Kasumi-1 (cell line): ENCODE measurements at places on chromosomes 6 and 20.
A peak's percentile ranks its signal among the peaks of the same experiment; 100 is the strongest.

- DNase-seq = no peak
These were observed 31.0 kb upstream of the GSTA5 start for GRCh38 chr6:52871621-52872020.

- no peak for DNase-seq
These were observed 160.3 kb downstream of the ADAT2 start for GRCh38 chr6:143290206-143290605.

DNA sequence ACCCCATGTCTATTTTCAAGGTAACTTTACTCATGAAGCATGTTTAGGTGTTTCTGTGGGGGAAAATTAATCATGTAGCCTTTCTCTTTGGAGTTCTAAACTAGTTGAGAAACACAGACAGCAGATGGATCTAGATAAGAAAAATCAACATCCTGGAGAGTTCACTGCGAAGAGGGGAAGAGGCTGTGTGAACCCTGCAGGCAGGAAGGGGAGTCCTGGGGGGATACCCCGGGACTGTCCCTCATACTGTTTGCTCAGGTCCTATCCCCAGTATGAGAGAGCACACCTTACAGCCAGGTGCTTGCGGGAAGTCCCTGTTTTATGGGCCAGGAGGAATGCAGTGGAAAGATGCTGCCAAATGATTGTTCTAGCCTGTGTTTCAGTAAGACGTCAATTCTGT is 32.7 kb downstream of the CHMP4B start:
- DNase-seq = no peak

DNA sequence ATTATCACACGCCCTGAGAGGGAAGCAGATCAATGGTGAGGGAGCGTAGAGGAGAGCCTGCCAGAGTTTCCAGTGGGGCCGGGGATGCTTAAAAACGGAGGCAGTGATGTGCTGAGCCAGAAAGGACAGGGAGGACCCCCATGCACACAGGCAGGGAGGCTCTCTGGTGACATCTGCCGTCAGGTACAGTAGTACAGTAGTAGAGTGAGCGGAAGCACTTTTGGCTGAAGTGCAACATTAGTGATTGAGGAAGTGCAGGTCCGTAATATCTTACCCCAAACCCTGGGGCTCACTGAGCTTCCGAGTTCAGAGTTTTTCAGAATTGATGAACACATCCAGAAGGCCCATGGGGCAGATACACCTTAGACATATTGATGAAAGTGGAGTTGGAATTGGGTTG is 42.1 kb downstream of the GFRA4 start:
- no peak for DNase-seq

DNA sequence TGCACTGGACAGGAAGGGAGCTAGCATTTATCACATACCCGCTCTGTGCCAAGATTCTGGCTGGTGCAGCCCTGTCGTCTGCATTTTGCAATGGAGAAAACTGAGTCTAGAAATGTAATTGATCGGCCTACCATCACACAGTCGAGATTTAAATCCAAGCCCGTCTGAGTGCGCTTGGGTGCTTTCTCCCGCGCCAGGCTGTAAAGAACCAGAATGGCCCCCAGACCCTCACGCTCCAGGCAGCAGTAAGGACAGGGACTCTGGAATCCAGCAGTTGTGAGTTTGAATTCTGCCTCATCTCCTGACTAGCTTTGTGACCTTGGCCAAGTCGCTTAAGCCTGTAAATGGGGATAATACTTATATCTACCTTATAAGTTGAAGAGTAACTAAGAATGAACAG is 10.8 kb downstream of the DYNLRB1 start:
- DNase-seq = no peak

- DNase-seq = no peak
These were observed 166.4 kb upstream of the ZNF217 start for GRCh38 chr20:53760025-53760441.

- DNase-seq = no peak
These were observed 46.9 kb downstream of the MAP3K4 start for GRCh38 chr6:161038229-161039031.

DNA sequence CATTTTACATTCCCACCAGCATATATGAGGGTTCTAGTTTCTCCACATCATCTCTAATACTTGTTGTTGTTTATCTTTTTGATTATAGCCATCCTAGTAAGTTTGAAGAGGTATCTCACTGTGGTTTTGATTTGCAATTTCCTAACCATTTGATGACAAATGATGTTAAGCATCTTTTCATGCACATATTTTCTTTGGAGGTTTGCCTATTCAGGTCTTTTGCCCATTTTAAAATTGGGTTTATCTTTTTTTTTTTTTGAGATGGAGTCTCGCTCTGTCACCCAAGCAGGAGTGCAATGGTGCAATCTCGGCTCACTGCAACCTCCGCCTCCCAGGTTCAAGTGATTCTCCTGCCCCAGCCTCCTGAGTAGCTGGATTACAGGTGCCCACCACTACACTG is 4.0 kb downstream of the RBCK1 start:
- no peak for DNase-seq

DNA sequence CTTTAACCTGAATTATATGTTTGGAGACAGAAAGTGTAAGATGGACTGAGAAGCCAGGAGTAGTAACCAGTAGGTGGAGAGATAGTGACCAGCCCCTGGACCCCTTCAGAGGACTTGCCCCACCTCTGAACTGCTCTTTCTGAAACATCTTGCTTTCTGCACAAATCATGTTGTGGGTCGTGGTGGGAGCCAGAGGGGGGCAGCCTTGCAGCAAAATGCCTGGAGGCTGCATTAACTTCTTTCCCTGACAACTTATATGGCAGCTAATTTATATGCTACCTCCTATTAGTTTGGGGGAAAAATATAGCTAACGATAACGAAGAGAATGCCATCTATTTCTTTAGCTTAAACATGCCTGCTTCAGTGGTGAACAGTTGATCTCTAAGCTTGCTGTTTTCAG is 859.8 kb downstream of the MAFB start:
- no peak for DNase-seq

DNA sequence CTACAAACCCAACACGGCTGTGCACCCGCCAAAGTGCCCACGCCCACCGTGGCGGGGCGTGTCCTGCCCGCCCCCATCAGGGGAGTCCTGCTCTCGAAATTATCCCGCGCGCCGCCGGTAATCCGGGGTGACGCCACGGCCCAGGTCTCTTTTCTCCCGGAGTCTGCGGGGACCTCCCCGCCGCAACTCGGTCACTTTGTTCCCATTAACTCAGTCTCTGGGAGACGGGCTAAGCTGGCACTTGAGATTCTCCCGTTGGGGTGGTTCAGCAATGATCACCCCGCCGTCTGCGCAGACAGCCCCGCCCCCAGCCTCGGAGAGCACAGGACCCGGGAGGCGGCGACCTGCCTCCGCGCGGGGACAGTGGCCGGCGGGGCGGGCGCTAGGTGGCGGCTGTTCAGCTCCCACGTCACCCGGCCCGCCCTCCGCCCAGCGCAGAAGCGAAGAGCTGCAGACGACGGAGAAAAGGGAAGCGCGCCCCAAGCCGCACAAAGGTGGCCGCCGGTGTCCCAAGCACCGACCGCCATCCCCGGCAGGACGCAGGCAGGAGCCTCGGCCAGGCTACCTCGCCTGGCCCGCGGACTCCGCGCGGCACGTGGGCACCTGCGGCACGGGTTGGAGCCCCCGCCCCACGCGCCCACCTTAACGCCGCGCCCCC is 31.5 kb downstream of the SF3B5 start:
- DNase-seq = peak; percentile 93

DNA sequence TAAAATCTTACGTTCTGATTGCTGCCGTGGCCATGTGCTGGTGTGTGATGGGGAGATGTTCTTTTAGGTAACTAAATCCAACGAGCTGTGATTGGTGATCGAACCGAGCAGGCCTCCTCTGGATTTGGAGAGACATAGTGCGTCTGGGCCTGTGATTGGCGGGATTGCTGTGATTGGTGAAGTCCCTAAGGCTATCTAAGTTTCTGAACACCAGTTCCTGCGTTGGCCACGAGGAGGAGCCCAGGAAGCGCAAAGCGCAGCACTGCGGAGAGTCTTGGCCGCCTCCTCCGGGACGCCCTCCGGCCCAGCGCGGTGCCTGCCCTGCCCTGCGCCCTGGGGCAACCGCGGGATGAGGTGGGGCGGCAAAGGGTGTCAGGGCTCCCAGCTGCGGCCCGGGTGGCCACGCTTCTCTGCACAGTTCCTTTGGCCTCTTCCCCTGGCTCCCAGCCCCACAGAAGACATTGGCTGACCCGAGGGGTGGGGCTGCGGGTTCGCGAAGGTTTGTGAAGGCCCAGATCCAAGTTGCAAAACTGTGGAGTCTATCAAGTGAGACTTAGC is 33.0 kb downstream of the HNF4A start:
- DNase-seq = peak; percentile 33

- DNase-seq = no peak
These were observed 326.7 kb upstream of the JARID2 start for GRCh38 chr6:14919038-14919670.

GRCh38 chr20:40738976-40739375 is 49.9 kb upstream of the MAFB start:
- no peak for DNase-seq

GRCh38 chr20:61170496-61171320 is 81.4 kb upstream of the CDH4 start:
- DNase-seq = no peak

- DNase-seq = no peak
These were observed 171.3 kb downstream of the ANKRD60 start for GRCh38 chr20:58056921-58057686.

- DNase-seq = no peak
These were observed 789.2 kb downstream of the MAFB start for GRCh38 chr20:39899881-39900280.

GRCh38 chr6:12342664-12343063 is 52.5 kb downstream of the EDN1 start:
- DNase-seq = no peak

DNA sequence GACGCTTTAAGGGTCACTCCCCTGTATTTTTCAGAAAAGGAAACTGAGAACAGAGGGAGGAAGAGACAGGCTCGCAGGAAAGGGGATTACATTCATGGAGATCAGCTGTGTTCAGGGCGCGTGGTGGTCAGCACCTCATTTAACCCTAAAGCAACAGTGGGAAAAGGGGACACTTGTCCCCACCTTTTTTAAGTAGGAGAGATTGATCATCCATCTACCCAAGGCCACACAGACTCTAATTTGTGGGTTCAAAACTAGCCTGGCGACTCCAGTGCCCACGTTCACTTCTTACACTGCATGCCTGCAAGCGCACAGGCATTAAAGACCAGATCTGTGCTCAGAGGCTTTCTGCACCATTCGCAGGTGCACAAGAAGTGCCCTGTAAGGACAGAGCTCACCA is 167.9 kb upstream of the SNX9 start:
- DNase-seq = no peak

- DNase-seq = peak; percentile 54
These were observed 17.4 kb downstream of the TMEM242 start for GRCh38 chr6:157305670-157306653.
